ENCODE measurements at places on chromosomes 2 and 18.

GRCh38 chr18:23499291-23499781, 4.0 kb upstream of the RMC1 start:
- DNase-seq, result no peak

DNA sequence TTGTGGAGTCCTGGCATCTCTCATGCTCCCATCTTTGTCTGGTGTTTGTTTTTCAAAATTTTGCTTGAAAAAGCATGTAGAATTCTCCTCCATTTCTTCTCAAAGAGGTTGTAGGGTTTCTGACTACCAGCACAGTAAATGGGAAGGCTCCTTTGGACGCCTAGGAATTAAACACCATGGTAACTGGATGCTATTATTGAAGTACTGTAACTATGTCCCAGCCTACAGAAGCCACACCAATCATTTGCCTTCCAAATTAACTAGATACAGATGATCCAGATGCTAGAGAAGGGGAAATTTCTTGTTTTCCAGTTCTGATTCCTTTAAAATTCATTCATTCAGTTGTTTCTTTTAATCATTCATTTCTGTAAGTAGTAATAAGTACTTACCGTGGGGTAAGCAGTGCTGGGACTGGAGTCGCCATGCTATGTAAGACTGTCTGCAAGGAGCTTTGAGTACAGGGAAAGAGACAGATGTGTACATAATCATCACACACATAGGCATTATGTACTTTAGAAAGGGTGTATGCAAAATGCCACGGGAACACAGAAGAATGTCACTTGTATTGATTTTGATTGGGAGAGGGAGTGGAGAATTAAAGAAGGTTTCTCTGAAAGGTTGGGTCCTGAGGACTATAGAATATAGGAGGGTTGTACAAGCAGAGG, 49.6 kb downstream of the KIF5C start:
- DNase-seq, result no peak

- DNase-seq, result no peak
Observed at GRCh38 chr2:15850534-15850933, 89.8 kb upstream of the MYCN start.

DNA sequence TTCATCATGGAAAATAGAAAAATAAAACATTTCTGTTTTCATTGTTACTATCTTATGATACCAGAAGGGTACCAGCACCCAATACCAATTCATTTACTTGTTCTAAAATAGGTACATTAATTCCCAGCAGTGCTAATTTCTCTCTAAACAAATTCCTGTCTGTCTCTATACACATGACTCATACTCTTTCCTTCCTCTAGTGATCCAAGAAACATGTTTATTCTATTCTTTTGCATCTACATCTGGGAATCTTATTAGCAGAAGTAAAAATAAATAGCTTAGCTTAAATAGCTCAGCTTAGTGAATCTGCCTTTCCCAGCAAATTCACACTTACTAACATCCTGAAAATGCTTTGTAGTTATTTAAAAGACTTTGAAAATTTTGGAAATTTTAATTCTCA, 84.5 kb upstream of the MAPRE2 start:
- no peak for DNase-seq

DNA sequence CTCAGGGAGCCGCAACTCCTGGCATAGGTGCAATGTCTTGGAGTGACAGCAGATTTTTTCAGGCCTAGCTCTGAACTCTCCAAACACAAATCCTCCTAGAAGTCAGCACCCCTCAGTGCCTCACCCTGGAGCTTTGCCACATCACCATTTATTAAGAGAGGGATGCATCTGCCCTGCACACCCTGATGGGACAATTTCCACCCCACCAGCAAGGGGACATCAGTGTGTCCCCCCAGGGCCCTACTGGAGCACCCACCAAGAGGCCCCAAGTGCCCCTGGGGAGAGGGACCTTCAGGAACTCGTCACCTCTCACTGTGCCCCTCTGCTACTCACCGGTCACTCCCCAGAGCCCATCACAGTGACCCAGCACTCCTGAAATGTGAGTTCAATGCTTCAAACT, 144.7 kb downstream of the NDUFA10 start:
- no peak for DNase-seq

GRCh38 chr2:8922431-8922830, 81.1 kb downstream of the MBOAT2 start:
- DNase-seq, result no peak

GRCh38 chr2:198297350-198297749, 493.0 kb downstream of the PLCL1 start:
- no peak for DNase-seq

GRCh38 chr2:237894396-237894979, 35.1 kb downstream of the RAMP1 start:
- no peak for DNase-seq

- DNase-seq, result no peak
Observed at GRCh38 chr2:45960057-45960863, 308.8 kb downstream of the PRKCE start.

DNA sequence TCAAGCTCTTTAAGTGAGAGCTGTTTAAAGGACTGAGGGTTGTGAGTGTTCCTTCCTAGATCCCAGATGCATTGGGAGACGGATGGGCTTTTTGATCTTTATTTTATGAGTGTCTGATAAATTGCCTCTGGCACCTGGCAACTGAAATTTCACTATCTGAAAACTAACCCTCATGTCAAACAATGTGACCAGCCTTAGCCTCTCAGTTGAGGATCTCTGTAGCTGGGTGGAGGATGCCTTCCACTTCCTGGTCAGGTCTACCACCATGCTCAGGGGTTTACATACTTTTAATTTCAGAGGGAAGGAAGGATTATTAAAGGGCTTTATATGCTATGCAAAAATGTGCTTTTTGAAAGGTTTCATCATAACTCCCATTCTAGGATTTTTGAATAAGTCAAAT, 70.5 kb upstream of the NT5C1B start:
- DNase-seq, result no peak

DNA sequence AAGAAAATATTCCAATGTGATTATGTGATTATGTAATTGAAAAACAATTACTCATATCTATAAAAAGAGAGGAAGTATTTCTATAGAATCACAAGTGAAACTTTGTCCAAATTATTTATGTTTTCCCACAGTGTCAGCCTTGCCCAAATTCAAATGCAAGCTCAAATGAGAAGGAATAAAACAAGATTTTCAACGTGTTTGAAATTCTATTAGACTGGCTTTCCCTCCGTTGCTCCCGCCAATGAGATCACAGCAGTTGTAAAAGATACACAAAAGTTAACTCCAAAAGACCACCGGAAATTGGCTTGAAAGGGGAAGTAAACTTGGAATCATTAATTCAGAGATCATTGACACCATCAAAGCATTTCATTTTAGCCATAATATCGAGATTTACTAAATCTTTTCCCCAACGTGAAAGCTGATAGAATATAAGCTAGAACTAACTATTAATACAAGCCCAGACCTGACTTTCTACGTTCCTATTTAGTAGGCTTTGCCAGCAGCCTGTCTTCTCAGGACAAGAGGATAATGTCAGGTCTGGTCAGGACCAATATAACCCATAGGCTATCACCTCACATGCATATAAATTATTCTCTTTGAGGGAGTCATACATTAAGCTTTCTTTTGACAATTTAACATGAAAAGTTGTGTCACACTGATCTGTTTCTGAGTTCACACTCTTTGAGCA, 222.6 kb upstream of the CHAC2 start:
- DNase-seq, result no peak

GRCh38 chr2:45009928-45010701, 863 bp upstream of the SIX2 start:
- DNase-seq, result peak; percentile 85

DNA sequence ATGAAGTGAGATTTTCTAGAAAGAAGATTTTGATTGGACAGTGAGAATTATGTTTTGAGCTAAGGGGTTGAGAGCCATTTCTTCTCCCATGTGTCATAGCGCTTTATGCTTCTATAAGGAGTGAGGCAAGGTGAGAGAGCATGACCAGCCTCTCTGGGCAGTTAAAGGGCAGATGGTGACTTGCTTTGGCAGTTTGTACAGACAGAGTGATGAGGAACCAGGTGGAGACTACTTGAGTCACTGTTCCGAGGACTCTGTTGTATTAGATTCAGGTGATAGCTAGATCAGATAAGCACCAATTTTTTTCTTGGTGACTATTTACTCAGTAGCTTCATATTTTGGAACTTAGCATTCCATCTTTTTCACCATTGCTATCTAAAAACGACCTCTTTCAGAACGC, 4.5 kb downstream of the CRIM1 start:
- DNase-seq, result no peak

DNA sequence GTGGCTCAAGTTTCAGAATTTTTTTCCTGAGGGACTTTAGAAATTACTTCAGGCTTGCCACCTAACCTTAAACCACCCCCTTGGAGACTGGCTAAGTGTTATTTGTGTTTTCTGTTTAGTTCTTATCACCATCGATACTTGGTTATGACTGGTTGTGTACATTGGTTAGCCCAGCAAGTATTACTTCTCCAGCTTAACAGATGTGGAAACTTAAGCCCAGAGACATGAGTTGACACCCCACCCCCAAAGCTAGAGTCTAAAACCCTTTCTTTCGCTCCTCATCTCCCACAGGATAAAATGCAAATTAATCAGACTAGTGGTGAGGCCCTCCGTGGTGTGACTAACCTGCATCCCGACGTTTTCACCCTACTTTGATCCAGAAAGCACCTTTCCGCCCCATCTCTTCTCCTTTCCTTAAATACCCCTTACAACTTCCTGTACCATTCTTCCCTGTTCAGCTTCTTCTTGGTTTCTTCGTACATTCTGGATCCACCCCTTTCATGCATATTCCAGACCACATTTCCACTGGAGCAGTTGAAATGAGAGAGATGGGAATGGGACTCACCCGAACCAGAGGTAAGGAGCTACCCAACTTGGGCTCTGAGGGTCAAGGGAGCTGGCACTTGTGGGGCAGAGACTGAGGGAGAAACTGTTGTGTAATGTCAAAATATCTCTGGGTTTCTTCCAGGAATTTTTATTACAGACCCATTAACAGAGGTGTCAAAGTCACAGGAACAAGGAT, 819 bp upstream of the MAP3K2 start:
- DNase-seq, result no peak

- DNase-seq, result no peak
Observed at GRCh38 chr2:97957432-97958183, 38.1 kb downstream of the TMEM131 start.

- DNase-seq, result no peak
Observed at GRCh38 chr2:221286406-221286805, 285.7 kb downstream of the EPHA4 start.

DNA sequence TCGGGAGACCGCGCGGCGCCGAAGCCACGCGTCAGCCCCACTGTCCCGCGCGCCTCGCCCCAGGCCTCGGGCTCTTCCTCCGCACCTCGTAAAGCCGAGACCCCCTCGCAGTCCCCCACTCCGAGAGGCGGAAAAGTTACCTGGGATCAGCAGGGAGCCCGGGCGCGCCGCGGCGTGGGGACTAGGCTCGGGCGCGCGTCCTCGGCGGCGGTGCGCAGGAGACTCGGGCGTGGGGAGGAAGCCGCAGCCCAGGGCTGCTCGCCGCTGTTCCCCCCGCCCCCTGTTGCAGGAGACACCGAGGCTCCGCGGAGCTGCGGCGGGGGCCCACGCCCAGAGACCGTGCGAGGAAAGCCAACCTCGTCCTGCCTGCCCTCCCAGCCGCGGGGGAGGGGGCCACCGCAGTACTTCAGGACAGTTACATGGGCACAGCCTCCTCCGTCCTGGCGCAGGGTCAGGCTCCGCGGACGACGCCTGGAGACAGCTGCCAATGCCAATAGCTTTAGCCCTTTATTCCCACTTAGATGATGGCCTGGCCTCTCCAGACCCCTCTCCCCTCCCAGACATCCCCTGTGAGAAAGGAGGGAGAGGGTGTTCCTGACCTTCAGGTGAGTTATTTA, at the start of gene EPB41L3:
Gene EPB41L3 (minus strand): TSS at position 225 of the 617 bp plus-strand sequence. CDS start 54,814 bp downstream, outside the sequence.
- peak; percentile 40 for DNase-seq

GRCh38 chr2:186327251-186327868, 158.7 kb upstream of the ZC3H15 start:
- no peak for DNase-seq

DNA sequence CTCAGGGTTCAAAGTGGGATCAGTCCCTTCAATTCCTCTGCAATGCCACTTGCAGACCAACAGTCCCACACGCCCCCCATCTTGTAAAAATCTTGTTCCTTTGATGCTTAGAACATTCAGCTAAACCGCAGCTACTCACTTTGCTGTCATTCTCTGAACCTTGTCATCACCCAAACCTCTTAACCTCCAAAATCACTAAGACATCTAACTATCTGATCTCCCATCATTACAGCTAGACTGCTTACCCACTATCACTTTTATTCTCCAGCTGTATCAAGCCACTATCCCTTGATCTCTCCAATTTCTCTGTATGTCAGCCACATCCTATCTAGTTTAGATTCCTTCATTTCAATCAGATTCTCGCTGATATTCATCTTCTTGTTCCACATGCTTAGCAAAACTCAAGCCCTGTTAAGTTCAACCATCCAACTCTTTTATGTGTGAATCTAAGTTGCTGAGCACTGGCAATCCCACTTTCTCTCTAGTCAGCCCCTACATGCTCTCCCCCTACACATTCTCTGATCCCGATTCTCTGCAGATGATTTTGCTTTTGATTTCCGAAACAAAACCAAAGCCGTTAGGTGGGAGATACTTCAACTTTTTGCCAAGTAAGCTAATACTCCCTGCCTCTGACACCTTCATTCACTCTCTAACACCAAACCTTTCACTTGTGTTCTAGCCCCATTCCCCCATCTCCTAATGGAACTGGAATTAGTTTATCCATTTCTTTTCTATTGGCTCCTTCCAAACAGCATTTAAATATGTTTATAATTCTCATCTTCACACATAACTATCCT, 4.6 kb downstream of the GTF3C2 start:
- DNase-seq, result no peak

- DNase-seq, result no peak
Observed at GRCh38 chr18:2027016-2027415, 544.3 kb downstream of the METTL4 start.

DNA sequence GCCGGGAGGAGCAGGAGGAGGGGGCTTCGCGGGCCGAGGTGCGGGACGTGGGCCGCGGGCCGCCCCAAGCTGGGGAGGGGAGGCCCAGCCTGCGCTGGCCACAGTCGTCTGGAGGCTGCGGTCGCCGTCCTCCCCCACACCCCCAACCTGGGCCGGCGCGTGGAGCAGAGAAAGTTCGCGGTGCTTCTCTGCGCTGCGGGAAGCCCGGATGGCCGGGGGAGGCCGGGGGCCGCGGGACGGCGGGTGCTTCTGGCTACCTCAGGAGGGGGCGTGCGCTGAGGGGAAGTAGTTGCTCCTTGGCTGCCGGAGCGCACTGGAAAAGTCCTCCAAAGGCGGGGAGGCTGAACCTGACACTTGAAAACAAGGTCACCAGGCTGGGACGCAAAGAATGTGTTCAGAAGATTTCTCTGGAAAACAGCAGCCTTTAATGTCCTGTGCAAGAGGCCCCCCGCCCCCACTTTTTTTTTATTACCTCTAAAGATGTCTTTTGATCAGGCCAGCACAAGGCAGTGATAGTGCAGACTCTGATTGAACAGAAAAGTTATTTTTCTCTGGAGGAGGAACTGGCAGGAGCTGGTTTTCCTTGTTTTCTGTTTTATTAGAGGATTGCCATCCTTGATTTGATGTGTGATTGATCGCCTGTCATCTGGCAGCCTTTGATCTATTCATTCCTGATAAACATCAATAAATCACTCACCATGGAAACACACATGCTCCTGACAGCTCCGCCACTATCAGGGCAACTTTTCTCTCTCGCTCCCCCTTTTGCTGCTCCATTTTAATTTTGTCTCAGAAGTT, 1.6 kb downstream of the TSHZ1 start:
- DNase-seq, result no peak

GRCh38 chr2:71462641-71463341, 9.4 kb downstream of the DYSF start:
- no peak for DNase-seq

- no peak for DNase-seq
Observed at GRCh38 chr2:168645696-168646338, 156.6 kb upstream of the NOSTRIN start.

Data from SK-N-SH (cell line).